ENCODE measurements at places on chromosomes 13 and 19.

GRCh38 chr19:35768082-35768421 lies 7.3 kb upstream of the ARHGAP33 start:
- DNase-seq = no peak

DNA sequence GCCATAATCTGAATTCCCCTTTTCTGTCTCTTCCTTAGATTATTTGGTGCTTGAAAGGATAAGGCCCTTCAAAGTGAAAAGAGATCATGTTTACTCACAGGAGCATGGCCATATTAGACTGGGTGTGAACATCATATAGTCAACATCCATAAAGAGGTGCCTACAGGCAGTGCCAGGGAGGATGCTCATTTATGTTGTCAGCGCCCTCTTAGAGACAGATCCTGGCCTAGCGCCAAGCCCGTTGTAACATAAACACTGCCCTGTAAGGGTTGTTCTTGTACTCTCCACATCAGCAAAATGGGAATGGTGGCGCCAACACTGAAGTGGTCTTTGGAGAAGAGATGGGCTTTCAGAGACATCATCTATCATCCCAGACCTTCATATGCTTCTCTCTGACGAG lies 16.1 kb downstream of the PCDH8 start:
- DNase-seq = no peak

DNA sequence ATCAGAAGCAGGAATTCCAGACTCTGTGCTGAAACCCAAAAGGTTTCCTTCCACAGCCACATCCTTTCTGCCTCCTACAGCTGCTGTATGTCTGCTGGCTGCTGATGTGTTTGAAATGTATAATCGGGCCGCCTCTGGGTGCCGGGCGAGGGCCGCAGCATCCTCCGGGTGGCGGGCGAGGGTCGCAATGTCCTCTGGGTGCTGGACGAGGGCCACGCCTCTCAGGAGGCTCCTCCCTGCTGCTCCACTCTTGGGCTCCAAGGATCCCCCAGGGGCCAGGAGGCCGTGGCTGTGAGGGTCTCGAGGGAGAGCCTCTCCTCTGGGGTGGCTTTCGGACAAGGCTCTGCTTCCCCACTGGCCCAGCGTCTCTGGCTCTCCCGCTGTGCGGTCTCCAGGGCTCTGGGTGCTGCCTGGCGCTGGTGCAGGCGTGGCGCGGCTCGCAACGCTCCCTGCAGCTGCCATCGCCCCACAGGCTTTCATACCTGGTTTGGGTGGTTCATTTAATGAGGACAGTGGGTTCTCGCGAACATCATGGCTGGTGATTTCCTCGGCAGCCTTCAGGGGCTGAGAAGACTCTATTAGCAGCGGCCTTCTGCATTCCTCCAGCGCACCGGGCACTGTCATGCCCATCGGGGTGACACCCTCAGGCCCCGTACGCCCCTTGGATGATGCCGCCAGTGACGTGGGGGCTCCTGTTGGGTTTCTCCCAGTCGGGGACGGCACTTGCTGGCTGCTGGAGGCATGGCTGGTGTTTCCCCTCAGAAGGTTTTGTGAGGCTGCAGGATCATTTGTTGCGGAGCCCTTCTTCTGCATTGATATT lies 41.8 kb upstream of the GRTP1 start:
- DNase-seq = no peak

DNA sequence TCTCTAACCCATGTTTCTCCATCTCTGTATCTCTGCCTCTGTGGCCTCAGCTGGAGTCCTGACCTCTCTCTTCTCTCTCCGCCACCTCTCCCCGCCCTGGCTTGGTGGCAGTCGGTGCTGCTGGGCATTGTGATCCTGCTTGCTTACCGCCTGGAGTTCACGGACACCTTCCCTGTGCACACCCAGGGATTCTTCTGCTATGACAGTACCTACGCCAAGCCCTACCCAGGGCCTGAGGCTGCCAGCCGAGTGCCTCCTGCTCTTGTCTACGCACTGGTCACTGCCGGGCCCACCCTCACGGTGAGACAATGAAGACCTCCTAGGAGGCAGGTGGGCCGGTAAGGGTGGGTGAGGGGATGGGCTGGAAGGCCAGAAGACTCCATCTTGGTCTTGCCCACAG lies 4.2 kb downstream of the PLPPR2 start:
- DNase-seq = no peak

DNA sequence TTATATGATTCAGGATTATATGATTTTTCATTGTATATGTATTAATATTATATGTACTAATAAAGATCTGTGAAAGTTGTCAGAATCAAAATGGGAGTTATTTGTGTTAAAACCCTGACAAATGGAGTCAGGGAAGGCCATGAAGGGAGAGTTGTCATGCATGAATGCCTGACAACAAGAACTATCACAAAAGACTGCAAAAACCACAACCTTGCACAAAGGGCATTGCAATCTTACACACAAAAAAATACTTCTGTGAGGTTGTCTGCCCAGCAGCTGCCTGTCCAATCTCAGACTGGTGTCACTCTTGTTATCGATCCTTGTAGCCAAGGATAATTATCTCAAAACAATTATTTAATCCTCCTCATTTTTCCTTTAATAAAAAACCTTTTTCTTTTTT lies 21.2 kb upstream of the RBM26 start:
- DNase-seq = no peak

DNA sequence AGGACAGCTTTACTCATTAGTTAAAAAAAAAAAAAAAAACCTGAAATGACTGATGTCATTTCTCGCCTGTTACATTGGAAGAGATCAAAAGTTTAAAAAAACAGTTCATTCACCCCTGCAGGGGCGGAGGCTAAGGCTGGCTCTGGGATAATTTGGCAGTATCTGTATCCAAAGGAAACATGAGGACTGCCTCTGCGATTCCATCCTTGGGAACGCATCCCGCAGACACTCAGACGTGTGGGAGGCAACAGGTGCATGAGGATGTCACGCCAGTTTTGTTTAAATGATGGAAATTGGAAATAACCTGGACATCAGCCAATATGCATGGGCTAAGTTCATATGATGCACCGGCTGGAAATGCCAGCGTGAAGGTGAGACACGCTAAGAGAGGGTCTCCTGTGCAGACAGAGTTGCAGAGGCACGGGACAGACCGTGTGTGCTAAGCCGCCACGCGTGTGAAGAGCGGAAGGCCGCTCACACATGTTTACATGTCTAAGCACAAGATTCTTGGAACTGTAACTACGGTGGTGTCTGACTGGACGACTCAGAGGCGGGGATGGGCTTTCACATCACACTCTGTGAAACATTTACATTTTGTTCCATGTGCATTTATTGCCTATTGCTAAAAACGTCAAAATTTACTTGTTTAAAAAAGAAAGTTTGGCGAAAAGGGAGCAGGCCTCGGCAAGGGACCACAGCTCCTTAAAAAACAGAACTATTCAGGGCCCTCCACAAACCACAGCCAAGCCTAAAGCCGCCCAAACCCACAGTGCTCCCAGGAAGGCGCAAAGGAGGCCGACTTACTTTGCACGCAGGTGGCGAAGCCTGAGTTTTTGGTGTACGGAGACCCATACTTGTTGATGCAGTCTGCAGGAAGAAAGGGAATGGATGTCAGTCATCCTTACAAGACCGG lies 17.9 kb downstream of the GAS6 start:
- DNase-seq = no peak

- no peak for DNase-seq
These were observed 10.5 kb downstream of the POLR1D start for GRCh38 chr13:27632214-27632613.

- no peak for DNase-seq
These were observed 7.2 kb downstream of the PNPLA6 start for GRCh38 chr19:7542556-7543348.

DNA sequence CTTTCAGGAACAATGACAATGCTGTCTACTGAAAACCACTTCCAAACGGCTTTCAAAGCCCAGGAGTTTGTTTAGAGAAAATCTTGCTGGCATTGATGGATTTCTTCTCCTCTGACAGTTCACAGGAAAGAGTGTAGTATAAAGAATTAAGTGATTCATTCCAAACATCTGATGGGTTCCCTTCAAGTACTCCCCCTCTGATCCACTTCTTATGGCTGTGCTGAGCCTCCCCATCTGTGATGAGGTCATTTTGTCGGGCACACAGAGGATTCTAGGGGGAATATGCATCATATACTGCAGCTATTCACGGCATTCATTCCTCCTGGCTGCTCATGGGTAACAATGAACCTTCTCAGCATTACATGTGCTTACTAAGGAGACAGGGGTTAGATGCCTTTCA lies 107.9 kb downstream of the RGCC start:
- DNase-seq = no peak

- DNase-seq = no peak
These were observed 61.9 kb downstream of the TNFRSF19 start for GRCh38 chr13:23632048-23632582.

- no peak for DNase-seq
These were observed 1236.8 kb upstream of the SPRY2 start for GRCh38 chr13:81577601-81578195.

DNA sequence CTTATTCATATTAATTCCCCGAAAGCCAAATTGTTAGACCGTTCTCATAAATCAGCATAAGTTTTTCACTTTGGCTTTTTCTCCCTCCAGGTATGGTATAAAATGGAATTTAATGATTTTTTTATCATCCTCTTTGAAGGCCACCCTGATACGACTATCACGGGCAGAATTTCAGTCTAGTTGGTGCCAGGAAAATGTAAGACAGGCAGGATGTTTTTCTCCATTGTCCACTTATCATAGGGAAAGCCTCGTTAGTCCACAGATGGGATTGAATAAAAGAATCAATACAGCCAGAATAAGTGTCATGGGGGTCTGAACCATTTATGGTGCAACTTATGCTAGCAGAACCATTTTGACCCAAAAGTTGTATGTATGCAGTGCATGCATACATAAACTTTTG lies 566.0 kb upstream of the ARGLU1 start:
- no peak for DNase-seq

DNA sequence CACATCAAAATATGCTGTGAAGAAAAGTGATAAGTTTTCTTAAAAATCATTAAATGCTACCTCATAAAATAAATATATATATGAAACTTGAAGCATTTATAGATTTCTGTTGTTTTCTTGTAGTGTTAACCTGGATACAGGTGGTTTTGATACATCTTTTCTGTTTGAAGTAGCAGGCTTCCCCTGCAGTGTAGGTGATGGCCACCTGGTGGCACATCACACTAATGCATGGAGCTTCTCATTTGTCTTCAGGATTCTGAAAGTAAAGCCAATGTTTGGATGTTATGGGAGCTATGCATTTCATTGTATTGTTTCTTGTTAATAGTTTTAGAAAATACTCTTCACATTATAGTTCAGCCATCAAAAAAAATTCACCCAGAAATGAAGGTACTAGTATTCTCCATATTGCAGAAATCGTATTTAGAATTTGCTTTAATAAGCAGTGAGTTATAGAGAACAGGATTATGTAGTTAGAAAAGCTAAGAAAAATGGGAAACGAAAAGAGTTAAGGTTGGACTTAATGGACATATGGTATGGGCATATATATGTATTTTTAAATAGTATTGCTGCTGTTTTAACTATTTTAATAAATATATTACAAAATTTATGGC lies 18.7 kb downstream of the GPR180 start:
- no peak for DNase-seq

DNA sequence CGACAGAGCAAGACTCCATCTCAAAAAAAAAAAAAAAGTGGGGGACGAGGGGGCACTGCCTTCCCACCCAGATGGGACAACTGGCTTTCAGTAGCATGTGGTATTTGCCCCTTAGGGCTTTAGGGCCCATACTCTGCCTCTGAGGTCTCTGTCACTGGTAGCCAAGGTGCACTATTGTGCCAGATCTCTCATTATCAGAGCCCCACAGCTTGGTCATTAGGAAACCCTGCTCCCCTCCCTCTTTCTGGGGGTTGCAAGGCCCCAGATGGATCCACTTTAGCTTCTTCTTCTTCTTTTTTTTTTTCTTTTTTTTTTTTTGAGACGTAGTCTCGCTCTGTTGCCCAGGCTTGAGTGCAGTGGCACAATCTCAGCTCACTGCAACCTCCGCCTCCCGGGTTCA lies 11.2 kb upstream of the ZNF358 start:
- DNase-seq = no peak

GRCh38 chr19:35119578-35120155 lies 4.0 kb downstream of the FXYD3 start:
- DNase-seq = no peak

- DNase-seq = no peak
These were observed at the start of gene FREM2 for GRCh38 chr13:38686577-38687245. Gene FREM2 (plus strand): TSS chr13:38687077. CDS start chr13:38687345, 268 bp downstream.

- no peak for DNase-seq
These were observed 750.6 kb downstream of the DIAPH3 start for GRCh38 chr13:59413126-59413525.

DNA sequence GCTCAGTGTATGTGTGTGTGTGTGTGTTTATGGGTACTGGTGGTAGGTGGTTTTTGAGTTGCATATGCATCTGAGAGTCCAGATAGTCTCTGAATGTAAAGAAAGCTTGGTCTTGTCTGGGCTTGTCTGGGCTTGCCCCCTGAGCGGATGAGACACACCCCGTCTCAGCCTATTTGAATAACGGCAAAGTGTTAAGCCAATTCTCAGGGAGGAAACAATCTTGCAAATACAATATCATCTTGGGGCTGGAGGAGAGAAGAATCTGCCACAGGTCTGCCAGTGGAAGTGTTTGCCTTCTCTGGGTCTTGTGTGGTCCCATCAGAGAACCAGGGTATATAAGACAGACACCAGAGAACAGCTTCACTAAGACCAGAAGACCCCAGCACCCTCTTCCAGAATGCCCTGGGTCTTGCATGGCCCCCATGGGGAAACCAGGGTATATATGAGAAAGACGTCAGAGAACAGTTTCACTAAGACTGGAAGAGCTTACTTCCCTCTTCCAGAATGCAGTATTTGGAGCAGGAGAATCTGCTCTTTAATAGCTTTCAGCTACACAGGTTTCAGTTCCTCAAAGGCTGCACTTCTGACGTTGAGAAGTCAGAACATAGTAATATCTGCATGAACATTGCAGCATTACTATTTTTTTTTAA lies 13.3 kb downstream of the CD70 start:
- DNase-seq = no peak

- DNase-seq = no peak
These were observed 37.3 kb downstream of the KL start for GRCh38 chr13:33053397-33054066.

DNA sequence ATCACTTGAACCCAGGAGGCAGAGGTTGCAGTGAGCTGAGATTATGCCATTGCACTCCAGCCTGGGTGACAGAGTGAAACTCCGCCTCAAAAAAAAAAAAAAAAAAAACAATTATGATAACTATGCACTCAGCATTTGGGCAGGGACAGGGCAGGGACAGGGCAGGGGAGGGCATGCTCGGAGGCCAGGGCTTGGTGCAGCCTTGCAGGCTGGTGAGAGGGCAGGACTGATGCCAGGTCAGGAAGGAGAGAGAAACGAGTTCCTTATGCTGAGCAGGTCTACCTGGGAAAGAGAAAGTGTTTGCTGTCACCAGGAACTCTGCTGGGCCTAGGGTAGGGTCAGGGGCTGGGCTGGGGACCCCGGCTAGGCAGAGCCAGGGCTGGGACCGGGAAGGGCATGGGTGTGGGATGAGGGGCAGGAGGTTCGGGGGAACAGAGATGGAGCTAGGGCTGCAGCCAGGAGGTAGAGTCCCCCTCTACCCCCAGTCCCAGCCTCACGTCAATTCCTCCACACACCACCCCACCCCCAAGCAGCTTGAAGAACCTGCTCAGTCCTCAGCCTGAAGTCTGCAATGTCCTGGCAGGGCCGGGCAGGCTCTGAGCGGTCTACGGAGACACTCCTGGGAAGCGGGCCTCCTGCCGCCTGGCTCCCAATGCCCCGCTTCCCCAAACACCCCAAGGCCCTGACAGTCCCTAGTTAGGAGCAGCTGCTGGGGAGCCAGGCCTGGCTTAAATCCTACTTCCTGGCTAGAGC lies 2.8 kb downstream of the FXYD3 start:
- DNase-seq = no peak

GRCh38 chr19:14405758-14406644 lies 13.1 kb downstream of the DDX39A start:
- DNase-seq = peak; percentile 73
